AG20443 (cell line): ENCODE measurements at places on chromosomes 4 and X.

DNA sequence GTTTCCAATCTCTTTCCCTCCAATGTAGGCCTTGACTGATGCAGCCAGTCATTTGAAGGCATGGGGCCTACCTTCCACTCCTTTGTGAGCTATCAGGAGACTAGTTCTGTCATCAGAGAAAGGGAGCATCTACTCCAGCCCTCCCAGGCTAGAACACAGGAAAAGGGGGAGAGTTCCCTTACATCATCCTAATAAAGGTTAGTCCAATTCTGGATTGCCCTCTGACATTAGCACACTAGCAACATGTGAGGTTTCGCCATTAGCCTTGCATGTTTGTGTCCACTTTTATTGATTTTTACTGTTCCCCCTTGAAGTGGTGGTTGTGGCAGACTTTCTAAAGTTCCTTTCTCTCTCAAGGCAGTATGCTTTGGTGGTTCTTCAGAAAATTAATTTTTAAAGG is 67.3 kb downstream of the ZFX start:
- DNase-seq, result no peak

DNA sequence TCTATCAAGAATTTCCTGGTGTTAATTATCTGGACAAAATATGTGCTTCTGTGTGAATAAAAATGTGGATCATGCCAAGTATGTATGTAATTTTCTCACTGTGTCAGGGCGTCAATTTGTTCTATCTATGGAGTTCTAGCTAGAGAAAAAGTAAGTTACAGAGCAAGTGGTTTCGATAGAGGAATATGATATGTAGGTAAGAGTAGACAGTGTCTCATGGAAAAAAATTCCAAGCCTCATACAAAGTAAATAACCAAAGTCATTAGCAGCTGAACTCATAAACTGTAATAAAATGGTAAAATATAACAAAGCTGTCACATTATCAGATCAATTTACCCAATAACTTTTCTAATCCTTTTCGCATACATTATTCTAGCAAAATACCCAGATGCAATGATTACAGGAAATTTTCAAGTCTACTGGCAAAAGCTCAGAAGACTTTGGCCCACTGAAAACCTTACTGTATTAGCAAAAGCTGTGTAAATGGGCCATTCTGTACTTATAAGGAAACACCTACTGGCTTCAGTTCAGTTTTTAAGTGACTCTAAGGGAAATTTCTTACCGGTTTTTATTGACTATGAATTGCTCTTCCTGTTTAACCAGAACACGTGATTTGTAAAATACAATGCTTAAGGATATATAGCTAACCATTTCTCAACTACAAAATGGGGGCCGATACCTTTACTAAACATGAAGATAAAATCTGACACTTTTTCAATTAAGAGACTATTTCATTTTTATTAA is 121.0 kb upstream of the ARSJ start:
- no peak for DNase-seq

- DNase-seq, result no peak
Measured at GRCh38 chrX:11755724-11756123, 2.3 kb upstream of the MSL3 start.

DNA sequence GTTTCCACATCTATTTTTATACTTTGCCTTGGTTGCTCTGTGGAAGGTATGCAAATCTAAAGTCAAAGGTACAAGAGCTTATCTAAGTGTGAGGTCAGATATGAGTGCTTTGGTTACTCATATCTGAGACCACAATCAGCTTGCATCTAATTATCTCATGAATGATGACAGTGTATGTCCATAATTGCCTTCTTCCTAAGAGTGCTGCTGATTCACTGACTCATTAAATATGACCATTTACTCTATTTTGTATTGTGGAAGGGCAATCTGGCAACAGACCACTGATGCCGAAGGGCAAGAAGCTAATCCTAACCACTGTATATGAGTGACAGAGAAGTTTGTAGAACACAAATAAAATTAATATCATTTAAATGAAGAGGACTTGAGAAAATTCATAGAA is 1190.2 kb upstream of the AGA start:
- no peak for DNase-seq

DNA sequence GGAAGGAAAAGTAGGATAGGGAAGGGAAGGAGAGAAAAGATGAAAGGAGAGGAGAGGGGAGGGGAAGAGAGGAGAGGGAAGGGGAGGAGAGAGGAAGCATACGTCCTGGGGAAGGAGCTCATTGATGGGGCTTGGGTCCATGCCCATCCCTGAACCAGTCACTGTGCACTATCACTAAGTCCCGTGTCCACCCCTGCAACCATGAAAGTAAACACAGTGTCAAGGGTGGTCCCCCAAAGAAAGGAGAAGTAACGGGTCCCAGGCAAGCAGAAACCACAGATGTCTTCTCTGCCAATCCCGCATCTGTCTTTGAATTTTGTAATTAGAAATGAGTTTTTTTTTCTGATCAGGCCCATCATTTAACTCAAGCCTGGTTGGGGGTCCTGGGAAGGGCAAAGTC is 55.2 kb downstream of the LGI2 start:
- DNase-seq, result no peak

GRCh38 chrX:123906557-123907316 is 46.9 kb downstream of the XIAP start:
- no peak for DNase-seq

GRCh38 chrX:47662144-47662657 is 3.2 kb upstream of the UXT start:
- DNase-seq, result peak; percentile 58

GRCh38 chr4:19941434-19941833 is 310.3 kb upstream of the SLIT2 start:
- no peak for DNase-seq

DNA sequence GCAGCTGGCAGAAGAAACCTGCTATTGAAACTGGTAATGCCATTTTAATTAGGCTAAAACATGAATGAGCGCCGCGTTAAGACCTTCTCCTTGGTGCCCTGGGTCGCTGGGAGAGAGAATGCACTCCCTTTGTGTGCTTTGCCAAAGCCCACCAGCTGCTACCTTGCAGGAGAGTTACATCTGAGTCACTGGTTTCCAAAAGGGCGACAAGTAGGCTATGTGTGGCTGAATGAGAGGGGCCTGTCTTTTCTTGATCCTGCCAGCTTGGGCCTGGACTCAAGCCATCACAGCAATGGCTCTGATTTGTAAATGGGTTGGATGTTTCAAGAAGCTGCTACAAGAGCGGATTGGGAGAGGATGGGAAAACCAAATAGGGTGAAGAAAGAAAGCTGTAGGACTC is 81.5 kb downstream of the NHS start:
- DNase-seq, result no peak

DNA sequence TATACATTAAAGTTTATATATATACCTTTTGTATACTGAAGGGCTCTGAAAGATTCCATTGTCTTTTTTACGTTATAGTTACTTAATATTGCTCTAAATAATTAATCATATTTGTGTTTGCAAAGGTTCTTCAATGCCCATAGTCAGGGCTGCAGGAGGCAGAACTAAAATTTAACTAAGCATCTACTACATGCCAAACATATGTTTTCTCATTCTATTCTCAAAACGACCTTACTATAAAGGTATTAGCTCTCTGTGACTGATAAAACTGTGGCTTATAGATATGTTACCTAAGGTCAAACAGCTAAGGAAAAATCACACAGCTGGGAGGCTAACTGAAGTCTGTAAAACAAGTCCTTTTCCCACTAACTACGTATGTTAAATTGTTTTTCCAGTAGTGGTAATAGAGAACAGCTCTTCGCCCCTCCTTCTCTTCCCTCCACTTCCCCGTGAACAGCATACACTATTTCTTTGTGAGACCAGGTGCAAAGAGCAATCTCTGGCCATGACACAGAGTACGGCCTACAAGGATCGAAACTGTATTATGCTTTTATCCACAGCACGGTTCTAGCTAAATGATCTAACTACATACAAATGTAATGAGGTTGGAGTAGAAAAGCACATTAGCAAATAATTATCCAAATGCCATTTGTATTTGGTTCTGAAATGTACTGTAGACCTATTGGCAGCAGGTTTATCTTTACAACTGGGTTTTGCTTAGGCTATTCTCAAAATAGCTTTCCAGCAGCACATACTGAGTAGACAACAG is 1.7 kb downstream of the CNOT6L start:
- no peak for DNase-seq

- DNase-seq, result no peak
Measured at GRCh38 chrX:144612076-144612475, 635.2 kb upstream of the SPANXN1 start.

GRCh38 chrX:119055687-119056086 is 17.1 kb upstream of the CT47C1 start:
- no peak for DNase-seq

DNA sequence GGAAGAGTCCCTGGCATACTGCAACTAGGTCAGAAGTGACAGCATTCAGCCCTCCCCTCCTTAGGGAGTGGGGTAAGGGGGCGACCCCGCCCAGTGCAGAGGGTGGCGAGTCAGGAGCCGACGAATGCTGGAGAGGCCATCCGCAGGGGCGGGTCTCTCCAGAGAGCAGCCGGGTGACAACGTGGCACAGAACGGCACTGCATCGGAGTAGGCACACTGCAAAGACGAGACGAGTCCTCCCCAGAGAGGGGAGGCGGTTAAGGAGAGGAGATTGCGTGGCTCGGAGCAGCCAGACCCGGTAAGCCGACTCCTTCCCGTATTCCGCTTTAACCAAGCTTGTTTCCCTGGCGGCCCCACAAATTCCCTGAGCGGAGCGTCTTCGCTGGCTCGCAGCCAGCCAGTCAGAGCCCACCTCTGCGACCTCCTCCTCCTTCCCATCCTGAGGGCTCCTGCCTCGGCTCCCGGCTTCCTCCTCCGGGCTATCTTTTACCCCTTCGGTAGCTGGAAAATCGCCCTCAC is 54.9 kb downstream of the LINC00632 start:
- peak; percentile 63 for DNase-seq

DNA sequence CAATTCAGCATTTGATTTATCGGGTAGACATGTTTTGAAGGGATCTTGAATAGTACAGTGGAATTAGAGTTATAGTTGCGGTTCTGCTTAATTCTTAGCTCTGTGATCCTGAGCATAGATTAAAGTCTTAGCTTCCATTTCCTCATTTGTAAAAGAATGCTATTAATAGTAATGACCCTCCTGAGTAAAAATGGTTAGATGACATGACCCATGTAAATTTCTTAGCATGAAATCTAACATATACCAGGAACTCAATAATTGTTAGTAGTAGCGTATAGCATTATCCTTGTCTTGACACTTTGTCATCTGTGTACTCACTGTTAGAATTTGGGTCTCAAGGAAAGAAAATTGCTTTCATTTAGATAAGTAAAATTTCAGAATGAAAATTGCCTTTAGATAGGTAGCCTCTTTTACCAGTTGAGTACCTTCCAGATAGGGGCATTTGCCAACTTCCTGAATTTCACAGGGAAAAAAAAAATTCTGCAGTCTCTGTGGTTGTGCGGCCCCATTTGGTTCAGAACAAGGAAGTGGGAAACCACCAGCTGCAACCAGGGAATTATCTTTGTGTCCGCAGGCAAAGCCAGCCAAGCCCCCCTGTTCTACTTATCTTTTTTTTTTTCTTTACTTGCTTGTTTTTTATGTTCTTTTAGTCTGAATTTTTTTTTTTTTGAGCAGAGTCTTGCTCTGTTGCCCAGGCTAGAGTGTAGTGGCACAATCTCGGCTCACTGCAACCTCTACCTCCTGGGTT is 86.9 kb downstream of the TMEM164 start:
- DNase-seq, result no peak

- DNase-seq, result peak; percentile 12
Measured at GRCh38 chrX:18146954-18147353, 73.7 kb downstream of the BEND2 start.

- peak; percentile 21 for DNase-seq
Measured at GRCh38 chrX:103533511-103534216, 14.4 kb upstream of the RAB40A start.

DNA sequence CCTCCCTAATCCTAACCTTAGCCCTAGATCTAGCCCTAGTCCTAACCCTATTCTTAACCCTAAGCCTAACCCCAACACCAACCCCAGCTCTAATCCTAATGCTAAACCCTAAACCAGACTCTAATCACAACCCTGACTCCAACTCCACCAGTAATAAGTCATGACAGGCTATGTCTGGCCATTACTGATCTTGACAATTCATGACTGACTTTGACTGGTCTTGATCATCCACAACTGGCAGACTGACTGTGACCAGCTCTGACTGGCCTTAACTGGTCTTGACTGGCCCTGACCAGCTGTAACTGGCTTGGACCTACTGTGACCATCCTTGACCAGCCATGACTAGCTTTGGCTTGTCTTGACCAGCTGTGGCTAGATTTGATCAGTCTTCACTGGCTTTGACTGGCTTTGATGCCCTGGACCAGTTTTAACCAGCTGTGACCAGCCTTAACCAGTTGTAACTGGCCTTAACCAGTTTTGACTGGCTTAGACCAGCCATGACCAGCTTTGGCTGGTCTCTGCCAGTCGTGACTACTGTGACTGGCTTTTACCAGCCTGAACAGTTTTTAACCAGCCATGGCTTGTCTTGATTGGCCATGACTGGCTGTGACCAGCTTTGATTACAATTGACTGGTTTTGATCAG is 68.4 kb downstream of the RLIM start:
- DNase-seq, result no peak

GRCh38 chr4:60805500-60806313 is 394.4 kb upstream of the ADGRL3 start:
- DNase-seq, result peak; percentile 14

DNA sequence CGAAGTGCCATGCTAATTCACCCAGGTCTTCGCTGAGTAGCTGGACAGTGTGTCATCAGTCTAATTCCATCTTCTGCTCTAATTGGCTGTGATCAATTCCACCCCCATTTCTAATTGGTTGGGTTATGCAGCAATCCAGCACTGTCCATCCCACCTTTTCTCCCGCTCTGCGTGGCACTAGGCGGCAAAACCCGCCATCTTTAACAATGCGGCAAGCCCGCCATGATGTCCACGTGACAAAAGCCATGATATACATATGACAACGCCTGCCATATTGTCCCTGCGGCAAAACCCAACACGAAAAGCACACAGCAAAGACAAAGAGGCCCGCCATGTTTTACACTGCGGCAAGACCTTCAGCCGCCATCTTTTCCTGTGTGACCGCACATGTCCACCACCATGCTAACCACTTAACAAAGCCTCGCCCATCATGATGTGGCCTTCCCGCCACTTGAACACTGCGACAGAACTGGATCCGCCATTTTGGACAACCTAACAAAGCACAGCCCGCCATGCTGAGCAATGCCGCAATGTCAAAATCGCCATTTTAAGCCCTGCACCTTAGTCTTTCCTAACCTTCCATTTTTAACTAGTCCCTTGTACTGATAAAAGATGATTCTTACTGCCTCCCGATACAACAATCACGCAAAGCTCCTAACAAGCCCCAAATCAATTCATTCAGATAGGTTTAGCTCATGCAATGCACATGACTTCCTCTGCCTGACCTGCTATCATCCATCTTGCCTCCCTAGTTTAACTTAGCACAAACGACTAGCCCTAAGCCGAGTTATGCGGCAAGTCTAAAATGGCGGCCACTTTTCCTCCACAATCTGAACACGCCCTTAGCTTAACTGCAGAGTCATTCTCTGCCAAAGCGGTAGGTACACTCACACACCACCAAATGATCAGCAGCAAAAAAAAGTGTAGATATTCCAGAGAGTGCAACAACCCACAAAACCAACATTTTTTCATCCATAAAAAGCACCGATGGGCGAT is 288.3 kb downstream of the CHIC1 start:
- no peak for DNase-seq

GRCh38 chr4:103046416-103047290 is 27.1 kb upstream of the SLC9B1 start:
- peak; percentile 58 for DNase-seq
